Stimulated activated CD8-positive, alpha-beta memory T cell treated with anti-CD3 and anti-CD28 coated beads, Interleukin-7, amount 100 ng/mL, for 48 hours (primary cell): ENCODE measurements at places on chromosomes 6 and 20.

DNA sequence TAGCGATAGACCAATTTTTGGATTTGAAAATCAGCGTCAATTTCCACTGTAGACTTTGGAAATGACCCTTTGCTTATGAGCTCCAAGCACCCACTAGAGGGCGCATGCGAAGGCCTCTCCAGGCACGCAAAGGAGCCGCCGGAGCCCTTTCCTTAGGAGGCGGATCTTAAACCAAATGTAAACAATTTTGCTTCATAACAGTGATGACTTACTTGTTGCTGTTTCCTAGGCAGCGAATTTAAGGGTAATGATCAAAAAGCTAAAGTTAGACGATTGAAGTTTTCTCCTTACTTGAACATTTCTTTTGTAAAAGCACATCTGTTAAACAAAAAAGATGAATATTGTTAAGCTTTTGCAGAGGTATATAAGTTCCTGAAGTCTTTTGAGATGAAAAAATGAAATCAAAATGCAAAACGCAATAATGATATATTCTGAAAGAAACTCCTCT lies 29.2 kb upstream of the EXOC2 start:
- DNase-seq = peak; percentile 67

DNA sequence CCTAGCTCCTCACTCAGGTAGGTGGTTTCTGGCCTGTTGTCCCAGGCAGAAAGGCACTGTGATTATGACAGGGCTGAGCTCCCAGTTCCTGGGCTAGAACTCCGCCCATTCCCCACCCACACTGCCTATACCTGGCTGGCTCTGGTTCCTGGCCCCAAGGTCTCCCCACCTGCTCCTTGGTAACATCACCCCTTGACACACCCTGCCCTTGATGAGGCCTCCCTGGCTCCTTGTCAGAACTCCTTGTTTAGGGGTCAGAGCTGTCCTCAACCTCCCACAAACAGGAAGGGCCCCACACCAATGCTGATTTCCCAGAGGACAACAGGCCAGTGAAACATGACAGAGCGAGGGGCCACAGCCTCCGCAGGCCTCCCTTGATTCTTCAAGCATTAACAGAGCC lies 15.5 kb upstream of the MYMX start:
- DNase-seq = no peak

- DNase-seq = no peak
Measured at GRCh38 chr6:17987447-17987696, at the start of gene KIF13A. Gene KIF13A (minus strand): TSS chr6:17987635. CDS start chr6:17987463, 172 bp downstream.

- no peak for DNase-seq
Measured at GRCh38 chr6:38476141-38476540, 163.6 kb downstream of the BTBD9 start.

DNA sequence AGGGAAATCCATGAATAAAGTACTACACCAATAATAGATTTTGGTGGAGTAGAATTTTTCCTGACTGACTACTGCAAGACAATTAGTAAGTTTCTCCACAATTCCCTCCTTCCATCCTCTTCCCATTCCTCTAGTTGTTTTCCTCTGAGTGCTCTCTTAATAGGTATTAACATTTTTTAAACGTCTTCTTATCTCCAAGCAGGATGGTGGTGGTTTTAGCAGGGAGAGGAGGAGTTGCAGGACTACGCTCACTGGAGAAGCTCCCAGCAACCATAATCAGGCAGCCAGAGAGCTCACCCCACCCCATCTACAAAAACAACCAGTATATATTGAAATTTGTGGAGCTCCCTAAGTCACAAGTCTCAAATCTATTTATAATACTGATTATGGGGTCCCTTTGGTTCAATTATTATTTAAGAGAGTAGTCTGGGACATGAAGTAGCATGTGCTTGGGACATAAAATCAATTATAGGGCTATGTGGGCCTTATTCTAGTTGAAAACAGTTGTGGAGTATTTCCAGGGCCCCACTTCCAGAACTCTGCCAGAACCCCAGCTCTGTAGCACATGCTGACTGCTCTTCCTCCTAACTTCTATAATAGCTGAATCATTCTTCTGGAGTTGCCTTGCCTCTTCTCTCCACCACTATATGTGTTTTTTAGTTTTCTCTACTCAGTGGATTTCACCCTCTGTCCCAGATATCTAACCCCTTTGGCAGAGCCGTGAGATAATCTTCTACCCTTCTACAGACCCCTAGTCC lies 49.8 kb downstream of the MYB start:
- no peak for DNase-seq

GRCh38 chr20:237489-237888 lies 10.4 kb downstream of the DEFB129 start:
- DNase-seq = peak; percentile 1

- no peak for DNase-seq
Measured at GRCh38 chr6:134999107-134999506, 49.2 kb upstream of the ALDH8A1 start.

- DNase-seq = no peak
Measured at GRCh38 chr6:144214622-144215401, 64.5 kb downstream of the STX11 start.

- DNase-seq = no peak
Measured at GRCh38 chr6:106637717-106638341, 8.5 kb downstream of the QRSL1 start.

- no peak for DNase-seq
Measured at GRCh38 chr6:168049706-168050224, 29.2 kb downstream of the FRMD1 start.

GRCh38 chr6:37451441-37452193 lies 18.6 kb downstream of the CMTR1 start:
- no peak for DNase-seq

GRCh38 chr6:39804466-39805065 lies 12.4 kb downstream of the DAAM2 start:
- no peak for DNase-seq

DNA sequence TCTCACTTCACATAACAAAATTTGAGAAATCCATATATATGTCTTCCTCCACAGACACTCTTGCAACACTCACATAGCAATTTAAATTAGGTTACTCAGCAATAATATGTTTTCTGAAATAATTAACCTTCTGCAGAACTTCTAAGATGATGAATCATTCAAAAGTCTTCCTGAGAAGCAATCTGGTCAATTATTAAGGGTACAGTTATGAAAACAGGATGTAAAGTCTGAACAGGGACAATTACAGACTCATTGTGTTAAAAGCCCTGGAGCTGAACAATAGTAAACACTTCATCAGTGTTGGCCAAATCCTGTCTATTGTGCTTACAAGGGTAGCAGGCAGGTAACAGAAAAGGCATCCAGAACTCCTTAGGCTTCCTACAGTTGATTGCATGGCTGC lies 75.4 kb downstream of the FILIP1 start:
- DNase-seq = no peak

DNA sequence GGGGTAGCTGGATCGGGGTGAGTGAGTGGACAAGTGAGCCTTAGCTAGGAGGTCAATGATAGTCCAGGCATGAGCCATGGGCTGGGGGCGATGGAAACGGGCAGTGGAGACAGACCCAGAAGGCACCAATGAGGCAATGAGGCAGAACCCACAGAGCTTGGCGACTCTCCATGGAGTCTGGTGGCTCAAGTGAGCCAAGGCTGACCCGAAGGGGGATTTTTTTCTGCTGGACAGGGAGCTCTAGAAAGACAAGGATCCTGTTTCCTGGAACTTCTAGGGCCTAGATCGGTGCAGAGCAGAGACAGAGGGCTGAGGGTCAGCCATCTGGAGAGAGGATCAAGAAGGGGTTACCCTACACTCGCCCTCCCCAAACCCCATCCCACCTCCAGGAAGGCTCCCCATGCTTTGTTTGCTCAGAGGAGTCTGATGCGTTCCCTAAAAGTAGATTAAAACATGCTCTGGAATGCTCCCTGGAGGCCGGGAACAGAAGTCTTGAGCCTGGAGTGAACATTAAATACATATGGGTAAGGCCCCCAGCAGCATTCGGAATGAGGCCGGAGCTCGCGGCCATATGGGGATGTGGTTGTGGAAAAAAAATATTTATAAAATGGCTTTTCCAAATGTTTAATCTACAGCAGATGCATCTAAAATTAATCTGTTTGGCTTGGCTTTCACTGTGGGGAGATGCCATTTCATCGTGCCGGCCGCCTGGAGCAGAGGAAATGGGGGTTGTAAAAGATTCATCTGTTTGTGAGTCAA lies 237.8 kb upstream of the PMEPA1 start:
- no peak for DNase-seq

- DNase-seq = no peak
Measured at GRCh38 chr6:112846681-112847080, 499.6 kb downstream of the RFPL4B start.

- DNase-seq = no peak
Measured at GRCh38 chr20:23193801-23194384, 107.8 kb upstream of the CD93 start.

GRCh38 chr20:8532169-8532568 lies 400.1 kb downstream of the PLCB1 start:
- DNase-seq = no peak

DNA sequence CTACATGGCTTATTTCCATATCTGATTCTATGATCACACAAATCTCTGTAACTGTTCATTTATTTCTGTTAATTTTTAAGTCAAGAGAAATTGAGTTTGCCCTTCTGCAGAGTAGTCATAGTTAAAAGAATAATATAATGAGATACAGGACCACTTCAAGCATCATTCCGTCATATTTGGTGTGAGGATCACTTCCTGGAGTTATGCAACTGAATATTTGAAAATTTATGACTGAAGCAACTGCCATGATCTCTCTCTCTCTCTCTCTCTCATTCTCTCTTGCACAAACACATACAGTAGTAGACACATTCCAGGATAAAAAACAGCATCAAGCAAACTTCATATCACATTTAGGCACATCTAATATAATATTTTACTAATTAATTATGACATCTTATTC lies 116.4 kb downstream of the COL9A1 start:
- DNase-seq = no peak

- DNase-seq = no peak
Measured at GRCh38 chr20:9617940-9618339, 103.5 kb downstream of the LAMP5 start.

GRCh38 chr20:1309439-1309847 lies 19.5 kb downstream of the SDCBP2 start:
- DNase-seq = no peak

DNA sequence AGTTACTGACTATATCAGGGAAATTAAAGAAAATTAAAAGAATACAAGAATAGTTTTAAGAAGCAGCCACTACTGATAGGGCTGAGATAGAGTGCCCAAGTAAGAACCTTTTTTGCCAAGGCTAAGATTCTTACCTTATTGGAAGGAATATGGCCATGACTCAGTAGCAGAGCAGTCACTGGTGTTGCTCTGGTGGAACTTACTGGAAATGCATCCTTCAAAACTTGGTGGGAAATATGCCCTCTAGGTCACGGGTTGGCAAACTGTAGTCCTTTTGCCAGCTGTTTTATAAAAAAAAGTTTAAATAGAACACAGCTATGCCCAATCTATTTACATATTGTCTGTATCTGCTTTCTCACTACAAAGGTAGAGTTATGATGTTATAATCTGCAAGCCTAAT lies 6.0 kb downstream of the HSF2 start:
- DNase-seq = no peak

GRCh38 chr6:89258912-89259311 lies 41.8 kb upstream of the GABRR1 start:
- no peak for DNase-seq

- no peak for DNase-seq
Measured at GRCh38 chr6:43861212-43861894, 91.3 kb downstream of the VEGFA start.

DNA sequence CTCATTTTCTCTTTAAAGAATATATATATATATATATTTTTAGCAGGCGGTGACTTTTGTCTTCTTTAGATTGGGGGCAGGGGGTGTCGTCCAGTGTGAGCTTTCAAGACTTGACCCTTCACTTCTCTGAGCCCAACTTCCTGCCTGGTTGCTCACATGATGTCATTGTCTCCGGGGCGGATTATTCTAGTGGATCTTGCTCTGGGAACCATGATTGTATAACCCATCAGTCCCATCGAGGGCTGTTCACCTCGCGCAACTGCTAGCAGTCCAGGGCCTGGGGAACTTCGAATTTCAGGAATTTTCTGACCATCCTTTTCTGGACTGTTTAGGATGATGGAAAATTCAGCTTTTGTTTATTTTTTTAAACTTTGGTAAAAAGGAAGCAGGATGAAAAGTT lies 1.0 kb downstream of the IGF2R start:
- no peak for DNase-seq

DNA sequence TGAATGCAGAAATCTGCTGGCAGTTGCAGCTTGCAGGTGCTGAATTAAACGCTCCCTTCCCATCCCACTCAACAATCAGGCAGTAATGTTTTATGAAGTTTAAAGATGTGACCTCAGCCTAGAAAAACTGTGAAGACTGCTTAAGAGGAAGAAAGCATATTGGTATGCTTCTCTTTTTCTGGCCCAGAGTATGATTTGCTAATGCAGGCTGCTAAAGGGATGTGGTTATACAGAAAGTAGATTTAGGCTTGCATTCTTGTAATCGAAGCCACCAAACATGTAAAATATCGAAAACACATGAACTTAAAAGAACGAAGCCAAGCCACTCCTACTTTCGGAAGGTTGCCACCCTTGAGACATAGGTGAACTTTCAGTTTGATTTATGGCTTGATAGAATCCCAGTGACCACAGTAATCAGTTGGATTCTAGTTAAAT lies 40.7 kb downstream of the MAP3K5 start:
- no peak for DNase-seq

DNA sequence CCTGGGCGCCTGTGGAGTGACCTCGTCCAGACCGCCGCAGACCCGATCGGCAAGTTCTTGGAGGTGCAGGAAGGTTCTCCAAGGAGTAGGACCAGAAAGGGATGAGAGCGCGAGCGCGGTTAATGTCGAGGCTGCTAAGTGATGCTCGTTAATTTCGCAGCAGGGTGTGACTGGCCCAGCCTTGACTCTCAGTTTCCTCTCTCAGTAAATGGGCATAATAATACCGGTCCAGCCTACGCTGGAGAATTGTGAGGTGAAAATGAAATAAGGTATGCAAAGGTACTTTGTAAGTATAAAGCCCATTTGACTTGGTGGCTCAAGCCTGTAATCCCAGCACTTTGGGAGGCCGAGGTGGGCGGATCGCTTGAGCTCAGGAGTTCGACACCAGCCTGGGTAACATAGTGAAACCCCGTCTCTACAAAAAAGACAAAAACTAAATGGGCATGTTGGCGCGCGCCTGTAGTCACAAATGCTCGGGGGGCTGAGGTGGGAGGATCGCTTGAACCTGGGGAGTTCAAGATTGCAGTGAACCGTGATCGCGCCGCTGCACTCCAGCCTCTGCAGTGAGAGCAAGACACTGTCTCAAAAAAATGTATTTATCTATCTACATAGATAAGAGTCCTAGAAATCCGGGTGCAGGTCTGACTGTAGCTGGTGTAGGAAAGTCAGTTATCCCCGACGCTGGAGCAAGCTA lies 634 bp upstream of the BTBD9 start:
- DNase-seq = no peak

DNA sequence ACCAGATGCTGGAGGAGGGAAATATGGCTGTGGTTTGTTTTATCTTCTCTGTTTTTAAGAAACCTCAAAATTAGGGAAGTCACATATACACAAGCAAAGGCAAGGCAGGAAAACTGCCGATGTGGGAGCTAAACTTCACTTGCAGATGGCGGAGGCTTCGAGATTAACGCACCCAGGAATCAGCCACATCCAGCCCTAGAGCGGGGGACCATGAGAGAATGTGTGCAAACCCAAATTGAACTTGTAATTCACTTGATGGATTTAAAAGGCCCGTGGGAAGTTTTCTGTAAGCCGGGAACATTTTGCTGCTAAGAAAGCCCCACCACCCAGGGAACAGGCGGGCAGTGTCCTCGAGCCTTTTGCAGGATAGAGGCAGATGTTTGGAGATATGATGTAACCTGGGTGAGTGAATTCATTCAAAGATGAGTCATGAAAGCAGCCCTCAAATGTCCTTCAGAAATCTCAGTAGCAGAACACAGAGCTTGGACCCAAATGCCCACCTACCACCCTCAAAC lies 39.9 kb downstream of the PREX1 start:
- DNase-seq = no peak
